H1 (cell line): ENCODE measurements at places on chromosomes 5 and 9. TPM values are rescaled to one million over a fixed set of nuclear protein-coding genes. Genes with fewer than 3 reads are reported as not detected.

Gene FOXD4L3
- 0.15 TPM in 1 of 2 replicates, not detected in the other for total RNA-seq

DNA sequence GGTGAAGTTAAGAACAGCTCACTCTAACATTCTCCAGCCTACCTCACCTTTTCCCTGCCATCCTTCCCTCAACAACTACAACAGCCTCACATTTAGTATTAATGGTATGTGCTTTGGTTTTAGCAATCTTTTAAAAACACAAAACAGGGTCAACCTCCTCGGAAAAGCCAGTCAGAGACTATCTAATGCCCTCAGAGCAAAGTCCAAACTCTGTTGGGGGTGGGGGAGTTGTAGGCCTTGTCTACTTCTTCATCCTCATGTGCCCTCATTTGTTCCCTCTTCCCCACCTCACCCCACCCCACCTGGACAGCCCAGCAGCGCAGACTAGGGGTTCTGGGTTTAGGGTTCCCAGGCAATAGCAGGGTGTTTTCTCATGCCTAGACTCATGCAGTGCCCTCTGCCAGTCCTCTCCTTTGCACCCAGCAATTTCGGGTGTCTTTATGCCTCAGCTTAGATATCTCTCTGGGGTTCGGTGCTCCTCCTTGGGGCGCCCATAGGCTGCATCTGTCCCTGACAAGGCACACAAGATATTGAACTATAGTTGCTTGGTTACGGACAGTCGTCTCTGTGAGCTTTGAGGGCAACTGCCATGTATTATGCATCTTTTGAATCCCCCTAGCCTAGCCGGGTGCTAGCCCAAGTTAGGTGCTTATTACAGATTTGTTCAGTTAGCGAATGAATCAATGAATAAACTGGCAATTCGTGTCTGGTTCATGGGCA is 762 bp upstream of the TCOF1 start:
- H3K27me3 ChIP-seq: no peaks in the 10 kb centered on the region
- H3K4me1 ChIP-seq: no peaks in the 10 kb centered on the region; the same call in 1 of the 2 replicates
- DNase-seq: no peak
- peak overlapping the region; percentile 99 for H3K4me3 ChIP-seq

Gene FAM200C
- total RNA-seq: 6.2 and 7.3 TPM in 2 replicates

DNA sequence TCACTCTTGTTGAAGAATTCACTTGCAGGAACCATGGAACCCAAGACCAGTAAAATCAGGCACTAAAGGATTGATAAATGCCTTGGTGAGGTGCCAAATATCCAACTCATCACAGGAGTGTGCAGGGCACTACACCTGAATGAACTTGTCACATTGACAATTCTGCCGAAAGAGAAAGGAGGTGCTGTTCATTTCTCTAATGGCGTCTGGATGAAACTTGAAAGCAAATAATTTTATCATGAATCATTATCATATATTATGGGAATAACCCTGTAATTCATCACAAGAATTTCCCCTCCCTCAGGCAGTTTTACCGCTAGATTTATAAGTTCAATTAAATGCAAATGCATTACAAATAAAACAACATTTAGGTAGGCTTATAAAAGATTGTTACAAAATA is 360.0 kb downstream of the GLIS3 start:
- H3K4me1 ChIP-seq: no peaks in the 10 kb centered on the region
- H3K27me3 ChIP-seq: no peaks in the 10 kb centered on the region
- no peaks in the 10 kb centered on the region for H3K36me3 ChIP-seq
- no peak overlapping the region for H3K27ac ChIP-seq
- DNase-seq: no peak
- H3K4me3 ChIP-seq: no peak overlapping the region

Gene ACSL6
- 2.4 and 3.8 TPM in 2 replicates for total RNA-seq

DNA sequence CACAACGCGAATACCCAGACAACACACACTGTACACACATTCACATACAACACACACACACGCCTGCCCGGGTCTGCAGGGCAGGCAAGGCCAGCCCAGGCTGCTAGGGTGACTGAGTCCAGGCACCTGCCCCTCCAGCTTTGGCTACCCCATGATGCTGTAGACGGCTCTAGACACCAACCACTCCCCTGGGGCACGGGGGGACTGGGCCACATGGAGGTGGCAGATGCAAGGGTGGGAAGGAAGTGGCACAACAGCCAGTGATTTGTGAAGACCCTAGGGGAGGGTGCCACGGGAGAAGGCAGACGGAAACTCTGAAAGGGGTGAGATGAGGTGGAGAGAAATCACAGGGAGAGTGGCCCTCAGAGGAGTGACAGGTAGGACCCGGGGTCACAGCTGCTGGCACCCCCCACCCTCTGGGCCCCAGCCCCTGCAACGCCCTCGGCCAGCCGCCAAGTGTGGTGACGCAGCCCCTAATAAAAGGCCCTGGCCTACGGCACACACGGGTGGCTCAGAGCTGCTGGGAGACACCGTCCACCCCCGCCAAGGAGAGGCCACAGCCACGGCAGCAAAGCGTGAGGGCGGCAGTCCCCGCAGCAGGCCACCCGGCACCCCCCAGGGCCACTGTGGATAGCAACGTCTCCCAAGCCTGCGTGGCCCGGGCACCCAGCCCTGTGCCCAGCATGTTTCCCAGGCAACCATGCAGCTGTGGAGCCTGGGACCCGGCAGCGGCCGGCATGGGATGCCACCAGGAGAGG is 6.6 kb upstream of the CCDC187 start:
- no peak for DNase-seq
- H3K36me3 ChIP-seq: no peaks in the 10 kb centered on the region
- no peak overlapping the region for H3K27ac ChIP-seq

Gene PPP3R2
- not detected in 2 replicates for total RNA-seq

GRCh38 chr9:129934041-129934591 is 98.9 kb downstream of the USP20 start:
- H3K4me1 ChIP-seq: peaks cover 4% of the 10 kb centered on the region
- H3K36me3 ChIP-seq: no peaks in the 10 kb centered on the region
- H3K27ac ChIP-seq: no peak overlapping the region
- no peak for DNase-seq

- H3K4me3 ChIP-seq: no peak overlapping the region
- no peak for DNase-seq
- H3K4me1 ChIP-seq: peaks cover 9% of the 10 kb centered on the region
- H3K27me3 ChIP-seq: no peaks in the 10 kb centered on the region
- H3K36me3 ChIP-seq: no peaks in the 10 kb centered on the region
Measured at GRCh38 chr9:18474783-18475182, 830 bp downstream of the ADAMTSL1 start.

Gene PCDHA13
- total RNA-seq: 1.1 and 1.2 TPM in 2 replicates

- no peaks in the 10 kb centered on the region for H3K4me1 ChIP-seq
- no peak overlapping the region for H3K27ac ChIP-seq
- no peak for DNase-seq
- no peak overlapping the region for H3K4me3 ChIP-seq
- no peaks in the 10 kb centered on the region for H3K36me3 ChIP-seq
- H3K27me3 ChIP-seq: no peaks in the 10 kb centered on the region
Measured at GRCh38 chr5:111572561-111572960, 60.2 kb upstream of the STARD4 start.

Gene OR1J2
- total RNA-seq: not detected in 2 replicates

DNA sequence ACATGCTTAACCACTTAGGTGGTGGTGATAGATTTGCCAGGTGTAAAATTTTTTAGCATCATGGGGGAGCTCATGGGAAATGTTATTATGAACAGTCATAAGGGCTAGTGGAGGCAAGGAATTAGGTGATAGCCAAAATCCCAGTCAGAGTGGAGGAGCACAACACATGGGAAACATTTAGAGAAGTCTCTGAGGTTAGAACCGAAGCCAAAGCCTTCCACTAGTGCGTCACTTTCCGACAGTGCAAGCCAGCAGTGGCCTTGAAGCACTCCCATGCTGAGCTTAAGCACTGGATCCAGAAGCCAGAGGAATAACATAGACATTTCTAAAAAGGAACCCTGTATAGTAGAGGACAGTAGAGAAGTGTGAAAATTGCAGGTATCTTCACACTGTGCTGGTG is 101.5 kb upstream of the SNX2 start:
- no peak overlapping the region for H3K27ac ChIP-seq
- DNase-seq: no peak
- no peaks in the 10 kb centered on the region for H3K36me3 ChIP-seq
- H3K27me3 ChIP-seq: no peaks in the 10 kb centered on the region
- H3K4me1 ChIP-seq: no peaks in the 10 kb centered on the region

GRCh38 chr5:115291397-115291796 is 5.1 kb downstream of the CCDC112 start:
- H3K4me1 ChIP-seq: no peaks in the 10 kb centered on the region
- no peaks in the 10 kb centered on the region for H3K27me3 ChIP-seq
- H3K36me3 ChIP-seq: no peaks in the 10 kb centered on the region
- H3K4me3 ChIP-seq: no peak overlapping the region
- no peak overlapping the region for H3K27ac ChIP-seq
- no peak for DNase-seq

- no peaks in the 10 kb centered on the region for H3K4me1 ChIP-seq
- no peak overlapping the region for H3K4me3 ChIP-seq
- no peaks in the 10 kb centered on the region for H3K36me3 ChIP-seq
- no peak for DNase-seq
- no peaks in the 10 kb centered on the region for H3K27me3 ChIP-seq
Measured at GRCh38 chr9:4371108-4371507, 71.2 kb upstream of the GLIS3 start.

DNA sequence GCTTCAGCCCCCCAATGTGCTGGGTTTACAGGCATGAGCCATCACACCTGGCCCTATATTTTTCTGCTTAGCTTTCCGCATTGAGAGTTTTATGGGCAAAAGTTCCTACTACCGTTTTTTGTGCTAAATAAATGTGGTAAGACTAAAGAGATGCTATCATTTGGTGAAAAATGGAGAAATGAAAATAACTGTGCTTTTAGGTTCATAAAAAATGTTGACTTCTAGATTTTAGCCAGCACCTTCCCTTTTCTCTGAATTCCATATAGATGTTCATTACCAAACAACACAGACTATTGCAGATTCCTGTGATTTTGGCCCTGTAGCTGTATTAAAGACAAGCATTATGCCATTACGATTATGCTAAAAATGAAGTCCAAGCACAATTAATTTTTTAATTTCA is 72.0 kb upstream of the CTSL start:
- no peaks in the 10 kb centered on the region for H3K27me3 ChIP-seq
- H3K4me1 ChIP-seq: no peaks in the 10 kb centered on the region
- H3K36me3 ChIP-seq: peaks cover 27% of the 10 kb centered on the region
- no peak overlapping the region for H3K4me3 ChIP-seq

GRCh38 chr9:1514776-1515363 is 464.7 kb downstream of the DMRT2 start:
- no peak for DNase-seq
- no peak overlapping the region for H3K4me3 ChIP-seq
- no peaks in the 10 kb centered on the region for H3K36me3 ChIP-seq
- H3K27ac ChIP-seq: no peak overlapping the region

DNA sequence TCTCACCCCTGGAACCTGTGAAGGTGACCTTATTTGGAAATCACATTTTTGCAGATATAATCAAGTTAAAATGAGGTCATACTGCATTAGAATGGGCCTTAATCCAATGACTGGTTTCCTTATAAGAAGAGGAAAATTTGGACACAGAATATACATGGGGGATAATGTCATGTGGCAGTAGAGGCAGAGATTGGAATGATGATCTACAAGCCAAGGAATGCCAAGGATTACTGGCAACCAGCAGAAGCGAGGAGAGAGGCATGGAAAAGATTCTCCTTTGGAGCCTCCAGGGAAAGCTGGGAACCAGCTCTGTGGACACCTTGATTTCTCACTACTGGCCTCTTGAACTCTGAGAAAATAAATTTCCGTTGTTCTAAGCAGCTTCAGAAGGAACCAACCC is 20.2 kb upstream of the CEP78 start:
- no peak for DNase-seq
- H3K4me1 ChIP-seq: no peaks in the 10 kb centered on the region
- no peak overlapping the region for H3K4me3 ChIP-seq

- no peak overlapping the region for H3K4me3 ChIP-seq
- DNase-seq: no peak
- no peaks in the 10 kb centered on the region for H3K4me1 ChIP-seq
Measured at GRCh38 chr9:126398403-126399058, 71.9 kb downstream of the MVB12B start.

GRCh38 chr9:69264526-69264925 is 60.5 kb upstream of the ENTREP1 start:
- H3K36me3 ChIP-seq: no peaks in the 10 kb centered on the region
- H3K4me1 ChIP-seq: peaks cover 3% of the 10 kb centered on the region; the same call in 1 of the 2 replicates
- no peak for DNase-seq
- no peak overlapping the region for H3K27ac ChIP-seq

GRCh38 chr9:116383936-116384335 is 230.3 kb downstream of the PAPPA start:
- no peak for DNase-seq
- H3K27ac ChIP-seq: no peak overlapping the region
- H3K4me1 ChIP-seq: no peaks in the 10 kb centered on the region
- H3K36me3 ChIP-seq: peaks cover 2% of the 10 kb centered on the region; the same call in 1 of the 2 replicates

- no peaks in the 10 kb centered on the region for H3K36me3 ChIP-seq
- H3K27me3 ChIP-seq: peaks cover 1% of the 10 kb centered on the region
- H3K4me3 ChIP-seq: no peak overlapping the region
- DNase-seq: peak; percentile 27
- H3K4me1 ChIP-seq: no peaks in the 10 kb centered on the region; the same call in none of the 2 replicates
- no peak overlapping the region for H3K27ac ChIP-seq
Measured at GRCh38 chr5:66494437-66494836, 101.8 kb upstream of the MAST4 start.

DNA sequence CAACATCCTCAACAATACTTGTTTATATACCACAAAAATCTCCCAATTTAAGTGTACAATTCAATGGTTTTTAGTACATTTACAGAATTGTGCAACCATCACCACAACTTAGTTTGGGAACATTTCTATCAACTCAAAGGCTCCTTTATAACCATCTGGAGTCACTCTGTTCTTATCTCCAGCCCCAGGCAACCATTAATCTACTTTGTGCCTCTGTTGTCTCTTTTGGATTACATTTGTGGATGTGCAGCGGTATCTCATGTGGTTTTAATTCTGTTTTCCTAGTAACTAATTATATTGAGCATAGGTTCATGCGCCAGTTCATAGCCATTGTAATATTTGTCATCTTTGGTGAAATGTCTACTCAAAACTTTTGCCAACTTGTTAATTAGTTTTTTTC is 14.4 kb downstream of the ADAMTS19 start:
- no peak for DNase-seq
- no peak overlapping the region for H3K4me3 ChIP-seq
- no peaks in the 10 kb centered on the region for H3K4me1 ChIP-seq
- no peaks in the 10 kb centered on the region for H3K36me3 ChIP-seq
- H3K27ac ChIP-seq: no peak overlapping the region
- no peaks in the 10 kb centered on the region for H3K27me3 ChIP-seq

GRCh38 chr9:12819436-12820185 is 44.8 kb downstream of the LURAP1L start:
- H3K27ac ChIP-seq: no peak overlapping the region
- H3K4me3 ChIP-seq: no peak overlapping the region
- DNase-seq: peak; percentile 3
- H3K36me3 ChIP-seq: no peaks in the 10 kb centered on the region
- H3K4me1 ChIP-seq: no peaks in the 10 kb centered on the region; the same call in 1 of the 2 replicates
- no peaks in the 10 kb centered on the region for H3K27me3 ChIP-seq

GRCh38 chr9:133701981-133702797 is 36.0 kb downstream of the SARDH start:
- no peak for DNase-seq
- H3K4me3 ChIP-seq: no peak overlapping the region
- no peak overlapping the region for H3K27ac ChIP-seq
- no peaks in the 10 kb centered on the region for H3K36me3 ChIP-seq
- H3K27me3 ChIP-seq: no peaks in the 10 kb centered on the region; the same call in 1 of the 2 replicates

- no peak for DNase-seq
- no peak overlapping the region for H3K4me3 ChIP-seq
- no peaks in the 10 kb centered on the region for H3K36me3 ChIP-seq
- no peaks in the 10 kb centered on the region for H3K4me1 ChIP-seq
- no peak overlapping the region for H3K27ac ChIP-seq
Measured at GRCh38 chr9:93072383-93072795, 13.9 kb downstream of the SUSD3 start.

GRCh38 chr9:124708633-124709291 is 62.3 kb downstream of the NR6A1 start:
- H3K27ac ChIP-seq: no peak overlapping the region
- peaks cover 8% of the 10 kb centered on the region; the same call in 1 of the 2 replicates for H3K4me1 ChIP-seq
- no peaks in the 10 kb centered on the region for H3K36me3 ChIP-seq
- no peaks in the 10 kb centered on the region for H3K27me3 ChIP-seq

Gene GLRA1
- total RNA-seq: not detected in 2 replicates
